ENCODE measurements at places on chromosomes 7 and 10. TPM values are rescaled to one million over a fixed set of nuclear protein-coding genes. Genes with fewer than 3 reads are reported as not detected.

Gene HMX3
- polyA plus RNA-seq = not detected

Gene RNF148
- not detected for polyA plus RNA-seq

Gene PDE6C
- 0.15 TPM for polyA plus RNA-seq

Gene GATA3
- 15.4 TPM for polyA plus RNA-seq

DNA sequence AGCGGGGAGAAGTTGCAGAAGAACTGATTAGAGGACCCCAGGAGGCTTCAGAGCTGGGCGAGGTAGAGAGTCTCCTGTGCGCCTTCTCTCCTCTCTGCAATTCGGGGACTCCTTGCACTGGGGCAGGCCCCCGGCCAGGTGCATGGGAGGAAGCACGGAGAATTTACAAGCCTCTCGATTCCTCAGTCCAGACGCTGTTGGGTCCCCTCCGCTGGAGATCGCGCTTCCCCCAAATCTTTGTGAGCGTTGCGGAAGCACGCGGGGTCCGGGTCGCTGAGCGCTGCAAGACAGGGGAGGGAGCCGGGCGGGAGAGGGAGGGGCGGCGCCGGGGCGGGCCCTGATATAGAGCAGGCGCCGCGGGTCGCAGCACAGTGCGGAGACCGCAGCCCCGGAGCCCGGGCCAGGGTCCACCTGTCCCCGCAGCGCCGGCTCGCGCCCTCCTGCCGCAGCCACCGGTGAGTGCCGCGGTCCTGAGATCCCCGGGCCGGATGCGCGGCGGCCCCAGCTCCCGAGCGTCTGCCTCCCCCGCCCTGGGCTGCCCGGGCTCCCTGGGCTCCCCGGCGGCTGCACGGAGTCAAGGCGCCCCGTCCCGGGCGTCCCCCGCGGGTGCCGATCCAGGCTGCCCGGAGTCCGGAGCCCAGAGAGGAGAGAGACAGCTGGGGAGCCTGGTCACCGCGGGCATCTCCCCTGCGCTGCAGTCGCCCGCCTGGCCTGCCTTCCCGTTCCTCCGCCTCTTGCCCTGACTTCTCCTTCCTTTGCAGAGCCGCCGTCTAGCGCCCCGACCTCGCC is at the start of gene PLAU:
TSS of gene PLAU (plus strand) at position 369 of the 789 bp plus-strand sequence. CDS start 424 bp downstream, outside the sequence.
- DNase-seq = peak; percentile 59
- peaks cover 47% of the 10 kb centered on the region for H3K4me1 ChIP-seq
- H3K27me3 ChIP-seq = peaks cover 6% of the 10 kb centered on the region
- H3K36me3 ChIP-seq = no peaks in the 10 kb centered on the region

- H3K36me3 ChIP-seq = no peaks in the 10 kb centered on the region
- H3K27ac ChIP-seq = no peak overlapping the region
- no peak for DNase-seq
- H3K27me3 ChIP-seq = no peaks in the 10 kb centered on the region
- H3K4me1 ChIP-seq = peaks cover 12% of the 10 kb centered on the region
- H3K4me3 ChIP-seq = no peak overlapping the region
These were observed 3.5 kb upstream of the ADIRF start for GRCh38 chr10:86964847-86965190.

DNA sequence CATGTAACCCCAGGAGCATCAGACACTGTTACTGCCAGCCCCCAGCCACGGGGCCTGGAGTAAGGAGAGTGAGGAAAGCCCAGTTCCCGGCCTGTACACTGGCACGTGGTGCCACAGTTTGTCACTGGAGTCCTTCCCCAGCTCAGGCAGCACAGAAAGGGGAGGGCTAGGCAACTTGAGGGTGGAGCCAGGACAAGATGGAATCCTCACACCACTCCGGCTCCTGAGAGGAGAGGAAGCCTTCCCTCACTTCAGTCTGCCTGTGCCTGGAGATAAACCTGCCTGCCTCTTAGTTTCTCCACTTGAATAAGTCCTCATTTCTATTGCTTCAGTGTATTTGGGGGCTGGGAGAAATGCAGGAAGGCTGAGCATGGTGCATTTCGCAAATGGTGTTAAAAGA is 176.0 kb downstream of the KIAA1217 start:
- no peak for DNase-seq
- no peak overlapping the region for H3K4me3 ChIP-seq
- peak overlapping the region; percentile 92 for H3K27ac ChIP-seq
- H3K27me3 ChIP-seq = no peaks in the 10 kb centered on the region

GRCh38 chr7:135320268-135320667 is 86.6 kb downstream of the STRA8 start:
- H3K4me3 ChIP-seq = no peak overlapping the region
- H3K27me3 ChIP-seq = no peaks in the 10 kb centered on the region
- peak; percentile 59 for DNase-seq
- H3K4me1 ChIP-seq = no peaks in the 10 kb centered on the region
- H3K27ac ChIP-seq = no peak overlapping the region

Data from hepatocyte (in vitro differentiated cells).